ENCODE measurements at places on chromosomes 7 and 10.

- peak; percentile 7 for DNase-seq
Measured at GRCh38 chr7:158344706-158345300, 242.8 kb downstream of the PTPRN2 start.

- DNase-seq, result no peak
Measured at GRCh38 chr10:68079434-68079833, 4.4 kb upstream of the HERC4 start.

DNA sequence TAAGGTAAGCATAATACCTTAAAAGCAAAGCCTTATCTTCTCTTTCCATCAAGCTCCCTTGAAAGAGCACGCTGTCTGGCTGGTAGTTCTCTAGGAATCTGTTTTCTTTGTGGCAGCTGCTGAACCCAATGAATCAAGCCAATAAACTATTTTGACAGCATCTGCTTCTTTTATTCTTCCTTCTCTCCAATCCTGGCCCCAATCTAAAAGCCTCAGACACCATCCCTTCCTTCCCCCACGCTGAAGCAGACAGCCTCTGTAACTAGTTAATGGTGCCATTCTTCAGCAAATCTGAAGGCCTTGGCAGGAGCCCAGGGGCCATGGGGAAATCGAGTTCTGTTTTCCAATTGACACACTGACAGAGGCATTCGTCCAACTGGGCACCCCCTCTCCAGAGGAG, 186.6 kb upstream of the LYZL1 start:
- no peak for DNase-seq

- DNase-seq, result no peak
Measured at GRCh38 chr10:80268266-80268665, 21.2 kb downstream of the MAT1A start.

- no peak for DNase-seq
Measured at GRCh38 chr10:32199714-32200394, 143.6 kb upstream of the KIF5B start.

- DNase-seq, result no peak
Measured at GRCh38 chr10:89632824-89633223, 12.2 kb downstream of the PANK1 start.

GRCh38 chr7:49692516-49692915, 80.9 kb upstream of the VWC2 start:
- DNase-seq, result no peak
